ENCODE measurements at places on chromosomes 1 and 21.

- ATAC-seq, result no peak
- H3K27me3 ChIP-seq, result no peaks in the 10 kb centered on the region
- no peak overlapping the region for H3K4me3 ChIP-seq
- H3K36me3 ChIP-seq, result peaks cover 100% of the 10 kb centered on the region
- no peak overlapping the region for H3K27ac ChIP-seq
Measured at GRCh38 chr1:54738244-54738643, 22.6 kb downstream of the TTC4 start.

GRCh38 chr21:43603641-43604504, 55.4 kb downstream of the HSF2BP start:
- H3K4me3 ChIP-seq, result no peak overlapping the region
- H3K27ac ChIP-seq, result no peak overlapping the region
- ATAC-seq, result no peak
- H3K4me1 ChIP-seq, result no peaks in the 10 kb centered on the region
- H3K36me3 ChIP-seq, result no peaks in the 10 kb centered on the region

DNA sequence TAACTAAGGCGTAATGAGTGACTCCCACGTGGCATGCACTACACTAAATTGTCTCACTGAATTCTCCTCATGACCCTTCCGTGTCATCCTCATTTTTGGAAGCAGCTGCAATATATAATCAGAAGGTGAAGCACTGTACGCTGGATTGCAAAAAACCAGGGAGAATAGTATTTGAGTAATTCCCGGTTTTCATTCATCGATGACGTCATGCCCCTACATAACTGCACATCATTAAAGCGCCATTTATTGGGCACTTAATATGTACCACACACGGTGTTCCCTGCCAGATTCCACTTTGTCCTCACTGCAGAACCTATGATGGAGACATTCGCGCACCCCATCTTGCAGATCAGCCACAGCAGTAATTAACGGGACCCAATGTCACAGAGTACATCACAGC, 41.0 kb downstream of the DHRS3 start:
- no peak overlapping the region for H3K4me3 ChIP-seq
- ATAC-seq, result no peak
- no peak overlapping the region for H3K27ac ChIP-seq
- H3K4me1 ChIP-seq, result no peaks in the 10 kb centered on the region
- H3K36me3 ChIP-seq, result peaks cover 74% of the 10 kb centered on the region

- H3K4me3 ChIP-seq, result no peak overlapping the region
- H3K27ac ChIP-seq, result no peak overlapping the region
- H3K4me1 ChIP-seq, result no peaks in the 10 kb centered on the region
- no peaks in the 10 kb centered on the region for H3K27me3 ChIP-seq
- no peaks in the 10 kb centered on the region for H3K36me3 ChIP-seq
- no peak for ATAC-seq
Measured at GRCh38 chr1:160950657-160951056, 4.0 kb downstream of the ITLN2 start.

DNA sequence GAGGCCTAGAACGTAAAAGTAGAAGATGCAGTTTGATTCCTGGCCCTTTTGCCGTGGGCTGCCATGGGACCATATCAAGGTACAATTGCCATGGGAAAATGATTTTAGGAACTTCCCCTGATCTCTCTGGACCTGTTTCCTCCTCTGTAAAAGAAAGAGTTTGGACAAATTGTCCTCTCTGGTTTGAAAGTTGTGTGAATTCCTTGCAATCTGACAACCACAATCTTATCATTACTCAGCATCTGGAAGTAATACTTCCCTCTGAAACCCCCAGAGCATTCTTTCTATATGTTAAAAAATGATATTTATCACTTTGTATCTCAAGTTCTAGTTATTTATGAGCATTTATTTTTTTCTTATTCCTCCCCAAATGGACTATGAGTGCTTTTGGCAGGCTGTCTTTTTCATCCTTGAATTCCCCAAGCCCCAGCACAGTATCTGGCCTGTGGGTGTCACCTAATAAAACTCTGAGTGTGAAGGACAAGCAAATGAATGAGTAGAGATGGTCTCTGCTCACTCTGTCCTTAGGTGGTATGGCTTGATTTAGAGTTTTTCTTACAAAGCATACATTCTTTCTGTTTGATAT, 181.1 kb downstream of the DYRK1A start:
- no peak for ATAC-seq
- H3K36me3 ChIP-seq, result no peaks in the 10 kb centered on the region
- H3K27ac ChIP-seq, result no peak overlapping the region
- H3K4me1 ChIP-seq, result no peaks in the 10 kb centered on the region
- peaks cover 17% of the 10 kb centered on the region for H3K27me3 ChIP-seq

DNA sequence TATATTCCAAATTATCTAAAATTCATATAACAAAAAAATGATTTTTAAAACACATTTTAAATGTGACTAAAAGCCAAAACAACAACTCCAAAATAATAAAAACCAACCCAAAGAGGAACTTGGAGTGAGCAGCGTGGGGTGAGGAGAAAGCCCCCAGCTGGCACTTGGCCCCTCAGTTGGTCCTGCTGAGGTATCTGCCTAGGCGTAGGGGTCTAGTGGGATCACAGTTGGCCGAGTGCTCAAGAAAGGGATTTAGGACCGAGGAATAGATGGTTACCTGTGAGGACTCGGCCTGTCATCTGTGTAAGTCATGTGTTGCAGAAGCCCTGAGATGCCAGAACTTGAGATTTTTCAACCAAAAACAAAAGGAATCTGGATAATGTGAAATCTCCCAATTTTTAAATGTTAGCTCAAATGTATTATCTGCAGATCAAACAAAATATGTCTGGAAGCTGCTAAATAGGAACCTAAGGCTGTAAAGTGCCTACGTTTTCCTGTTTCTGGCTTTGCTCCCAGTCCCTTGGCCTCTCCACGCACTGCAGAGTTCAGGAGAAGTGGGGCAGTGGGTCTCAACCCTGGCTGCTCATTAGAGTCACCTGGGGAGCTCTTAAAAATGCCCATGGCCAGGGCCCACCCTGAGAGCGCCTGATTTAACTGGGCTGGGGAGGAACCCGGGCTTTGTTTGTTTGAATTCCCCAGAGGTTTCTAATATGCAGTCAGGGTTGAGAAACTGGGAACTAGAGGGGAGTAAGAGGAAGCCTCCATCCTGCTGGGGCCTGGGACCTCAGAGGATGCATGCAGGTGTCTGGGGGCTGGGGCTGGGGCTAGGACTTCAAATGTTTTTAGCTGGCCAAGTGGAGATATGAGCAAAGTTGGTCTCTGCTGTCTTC, 38.5 kb upstream of the LDLRAP1 start:
- H3K27me3 ChIP-seq, result no peaks in the 10 kb centered on the region
- H3K4me1 ChIP-seq, result peaks cover 5% of the 10 kb centered on the region
- H3K27ac ChIP-seq, result no peak overlapping the region
- H3K4me3 ChIP-seq, result no peak overlapping the region
- no peak for ATAC-seq

DNA sequence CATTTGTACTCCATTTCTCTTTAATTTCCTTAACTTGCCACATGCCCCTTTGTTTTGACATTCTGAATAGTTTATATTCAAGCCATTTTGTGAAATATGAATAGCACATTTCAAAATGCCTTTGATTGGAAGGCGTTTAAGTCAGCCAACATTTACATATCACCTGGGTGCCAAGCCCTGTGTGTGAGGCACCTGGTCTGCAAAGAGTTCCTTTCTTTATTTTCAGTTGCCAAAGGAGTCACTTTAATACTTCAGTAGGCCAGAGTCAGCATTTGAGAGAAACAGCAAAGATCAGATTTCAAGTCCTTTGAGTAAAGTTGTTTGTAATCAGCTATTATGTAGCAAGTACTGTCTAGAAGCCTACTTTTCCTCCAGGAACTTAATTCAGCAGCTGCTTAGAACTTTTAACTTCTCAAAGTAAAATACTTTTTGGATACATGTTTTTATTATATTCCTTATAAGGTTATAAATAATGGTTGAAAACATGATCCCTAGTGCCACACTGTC, 70.8 kb downstream of the DTL start:
- H3K27me3 ChIP-seq, result no peaks in the 10 kb centered on the region
- H3K27ac ChIP-seq, result no peak overlapping the region
- H3K4me3 ChIP-seq, result no peak overlapping the region
- H3K36me3 ChIP-seq, result peaks cover 50% of the 10 kb centered on the region
- no peaks in the 10 kb centered on the region for H3K4me1 ChIP-seq
- ATAC-seq, result no peak

DNA sequence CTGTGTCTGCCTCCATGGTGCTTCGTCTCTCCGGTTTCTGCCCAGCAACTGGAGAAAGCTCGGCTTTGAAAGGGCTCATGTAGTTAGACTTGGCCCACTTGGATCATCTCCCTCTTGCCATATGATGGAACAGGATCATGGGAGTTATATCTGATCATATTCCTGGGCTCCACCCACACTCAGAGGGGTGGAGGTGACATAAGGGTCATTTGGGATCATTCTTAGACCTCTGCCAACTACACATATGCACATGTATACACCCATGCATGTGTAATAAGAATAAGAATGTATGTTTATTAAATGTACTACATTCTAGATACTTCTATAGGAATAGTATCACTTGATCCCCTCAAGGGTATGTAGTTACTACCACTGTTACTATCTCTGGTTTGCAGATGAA, 74.1 kb upstream of the WNT4 start:
- H3K36me3 ChIP-seq, result no peaks in the 10 kb centered on the region
- H3K27me3 ChIP-seq, result peaks cover 33% of the 10 kb centered on the region
- no peak overlapping the region for H3K27ac ChIP-seq
- H3K4me1 ChIP-seq, result no peaks in the 10 kb centered on the region
- no peak overlapping the region for H3K4me3 ChIP-seq

- H3K27ac ChIP-seq, result no peak overlapping the region
- H3K27me3 ChIP-seq, result peaks cover 34% of the 10 kb centered on the region
- no peaks in the 10 kb centered on the region for H3K4me1 ChIP-seq
- no peak for ATAC-seq
- H3K36me3 ChIP-seq, result no peaks in the 10 kb centered on the region
Measured at GRCh38 chr1:37239225-37239740, 205.0 kb upstream of the GRIK3 start.

- no peaks in the 10 kb centered on the region for H3K4me1 ChIP-seq
- no peaks in the 10 kb centered on the region for H3K27me3 ChIP-seq
- ATAC-seq, result no peak
- no peak overlapping the region for H3K4me3 ChIP-seq
Measured at GRCh38 chr1:73765551-73766233, 432.3 kb downstream of the LRRIQ3 start.

- H3K36me3 ChIP-seq, result peaks cover 16% of the 10 kb centered on the region
- no peak overlapping the region for H3K4me3 ChIP-seq
- no peaks in the 10 kb centered on the region for H3K4me1 ChIP-seq
- no peak overlapping the region for H3K27ac ChIP-seq
Measured at GRCh38 chr1:39046613-39047210, 20.6 kb downstream of the NDUFS5 start.

- H3K4me3 ChIP-seq, result no peak overlapping the region
- no peaks in the 10 kb centered on the region for H3K36me3 ChIP-seq
- peaks cover 5% of the 10 kb centered on the region for H3K4me1 ChIP-seq
- ATAC-seq, result no peak
- H3K27me3 ChIP-seq, result no peaks in the 10 kb centered on the region
Measured at GRCh38 chr21:33313611-33314010, 11.2 kb upstream of the IFNAR1 start.

- no peaks in the 10 kb centered on the region for H3K36me3 ChIP-seq
- no peaks in the 10 kb centered on the region for H3K4me1 ChIP-seq
- peaks cover 53% of the 10 kb centered on the region for H3K27me3 ChIP-seq
- no peak overlapping the region for H3K4me3 ChIP-seq
- ATAC-seq, result no peak
Measured at GRCh38 chr21:33011462-33011861, 14.3 kb upstream of the OLIG2 start.

DNA sequence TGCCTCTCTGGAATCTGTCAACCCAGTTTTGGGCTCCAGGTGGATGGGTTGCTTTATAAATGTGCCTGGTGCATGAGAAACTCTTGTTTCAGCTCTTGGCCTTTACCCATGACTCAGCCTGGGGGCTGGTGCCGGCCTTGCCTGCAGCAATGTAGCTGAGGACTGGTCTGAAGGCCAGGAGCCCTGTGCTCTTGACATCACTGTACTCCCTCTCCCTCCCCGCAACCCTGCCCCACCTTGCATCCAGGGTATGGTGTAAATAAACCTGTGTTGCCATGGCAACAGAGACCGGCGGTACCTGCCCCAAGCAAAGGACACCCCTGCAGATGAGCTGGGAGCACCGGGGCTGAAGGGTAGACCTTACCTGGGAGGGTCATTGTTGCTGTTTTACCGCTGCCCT, 13.3 kb downstream of the FAM151A start:
- no peak overlapping the region for H3K27ac ChIP-seq
- ATAC-seq, result no peak
- peaks cover 2% of the 10 kb centered on the region for H3K27me3 ChIP-seq
- H3K4me1 ChIP-seq, result no peaks in the 10 kb centered on the region

GRCh38 chr1:66253330-66253921, 280.5 kb upstream of the SGIP1 start:
- H3K27me3 ChIP-seq, result no peaks in the 10 kb centered on the region
- H3K36me3 ChIP-seq, result no peaks in the 10 kb centered on the region
- no peak overlapping the region for H3K4me3 ChIP-seq
- H3K4me1 ChIP-seq, result peaks cover 45% of the 10 kb centered on the region
- ATAC-seq, result peak; percentile 79

GRCh38 chr1:19975423-19976193, 3.8 kb downstream of the PLA2G2A start:
- no peaks in the 10 kb centered on the region for H3K4me1 ChIP-seq
- no peak overlapping the region for H3K27ac ChIP-seq
- no peak overlapping the region for H3K4me3 ChIP-seq
- no peak for ATAC-seq

- no peaks in the 10 kb centered on the region for H3K27me3 ChIP-seq
- no peaks in the 10 kb centered on the region for H3K36me3 ChIP-seq
- no peak for ATAC-seq
- H3K4me1 ChIP-seq, result no peaks in the 10 kb centered on the region
- no peak overlapping the region for H3K27ac ChIP-seq
Measured at GRCh38 chr1:18890706-18891425, 11.5 kb downstream of the ALDH4A1 start.

DNA sequence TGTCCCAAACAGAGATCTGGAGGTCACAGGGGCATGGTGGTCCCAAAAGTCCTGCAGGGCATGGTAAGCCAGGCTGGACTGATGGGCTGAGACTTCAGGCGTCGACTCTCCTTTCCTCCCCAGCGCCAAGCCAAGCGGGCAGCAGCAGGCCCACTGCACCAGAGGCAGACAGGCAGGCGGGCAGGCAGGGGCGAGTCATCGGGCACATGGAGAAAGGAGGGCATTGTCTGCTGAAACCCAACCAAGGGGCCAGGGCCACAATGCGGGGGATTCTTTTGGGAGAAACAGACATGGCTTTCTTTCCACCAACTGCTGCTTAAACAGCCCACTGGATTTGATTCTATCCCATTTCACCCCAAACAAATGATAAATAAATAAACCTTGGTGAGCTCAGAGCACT, 46.2 kb downstream of the TRABD2B start:
- peaks cover 21% of the 10 kb centered on the region for H3K27me3 ChIP-seq
- H3K4me3 ChIP-seq, result no peak overlapping the region
- ATAC-seq, result no peak
- no peaks in the 10 kb centered on the region for H3K4me1 ChIP-seq

- no peaks in the 10 kb centered on the region for H3K36me3 ChIP-seq
- no peak for ATAC-seq
- H3K27ac ChIP-seq, result no peak overlapping the region
Measured at GRCh38 chr1:205950826-205951549, 7.7 kb upstream of the SLC26A9 start.

All from activated T-helper 17 cell treated with anti-CD3 and anti-CD28 coated beads, Interleukin-2, amount 50 U/mL, for 72 hours (primary cell).